Immature natural killer cell (primary cell): ENCODE measurements at places on chromosomes 1 and 21.

DNA sequence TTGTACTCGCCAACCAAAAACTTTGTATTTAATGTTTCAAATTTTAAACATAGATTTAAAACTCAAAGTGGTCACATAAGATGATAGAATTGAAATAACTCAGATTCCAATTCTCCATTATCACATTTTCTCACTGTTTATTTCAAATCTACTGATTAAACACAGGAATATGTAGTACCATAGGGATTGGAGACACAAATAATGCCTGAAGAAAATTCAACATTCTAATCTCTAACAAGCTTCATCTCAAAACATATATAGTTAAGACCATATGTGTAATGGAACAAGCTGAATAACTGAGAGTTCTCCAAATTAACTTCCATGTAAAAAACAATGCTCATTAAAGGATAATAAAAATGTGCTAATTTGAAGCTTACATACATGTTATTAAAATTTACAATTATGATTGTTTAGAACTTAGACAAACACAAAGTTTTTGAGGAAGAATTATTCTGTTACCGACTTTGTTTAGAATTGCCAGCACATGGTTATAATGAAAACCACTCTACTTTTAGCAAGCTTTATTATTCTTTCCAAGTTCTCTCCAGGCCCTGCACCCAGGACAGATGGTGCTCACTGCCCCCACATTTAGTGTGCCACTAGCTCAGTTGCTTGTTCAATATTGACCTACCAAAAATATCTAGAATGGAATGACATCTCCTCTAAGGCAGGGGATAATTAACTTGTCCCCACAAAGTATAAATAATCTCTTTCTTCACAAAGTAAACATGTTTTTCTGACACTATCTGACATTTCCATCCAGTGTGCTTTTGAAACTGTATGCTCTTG lies 467.2 kb downstream of the TTLL7 start:
- DNase-seq = no peak

- DNase-seq = no peak
Measured at GRCh38 chr1:77623066-77623465, 59.4 kb downstream of the ZZZ3 start.

DNA sequence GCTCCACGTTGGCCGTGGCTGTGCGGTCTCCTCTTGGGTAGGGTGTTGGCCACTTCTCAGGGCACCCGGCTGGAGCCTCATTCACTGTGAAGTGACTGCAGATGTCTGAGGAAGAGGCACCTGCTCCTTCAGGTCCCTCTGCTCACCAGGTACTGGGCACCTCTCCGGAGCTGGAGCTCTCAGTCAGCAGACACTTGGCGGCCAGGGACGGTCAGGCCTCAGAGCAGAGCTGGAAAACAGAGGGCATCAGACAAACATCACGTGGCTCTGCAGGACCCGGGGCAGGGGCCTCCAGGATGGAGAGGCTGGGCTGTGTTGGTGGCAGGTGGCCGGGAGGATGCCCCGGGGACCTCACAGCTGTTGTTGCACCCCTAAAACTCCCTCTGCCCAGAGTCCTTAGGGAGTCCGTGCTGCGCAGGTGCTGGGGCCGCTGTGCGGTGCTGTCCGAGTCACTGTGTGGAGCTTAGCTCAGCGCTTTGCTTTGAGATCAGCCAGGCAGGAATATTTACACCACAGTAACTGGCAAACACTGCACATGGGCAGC lies 59.7 kb downstream of the SLX9 start:
- no peak for DNase-seq

GRCh38 chr21:39669485-39669884 lies 56.7 kb downstream of the B3GALT5 start:
- DNase-seq = no peak
